ENCODE measurements at places on chromosomes 2 and 18. TPM values are rescaled to one million over a fixed set of nuclear protein-coding genes. Genes with fewer than 3 reads are reported as not detected.

- no peak overlapping the region for H3K4me3 ChIP-seq
- H3K36me3 ChIP-seq: no peaks in the 10 kb centered on the region
- H3K27ac ChIP-seq: no peak overlapping the region
- peaks cover 13% of the 10 kb centered on the region for H3K27me3 ChIP-seq
Measured at GRCh38 chr18:59779979-59780378, 82.8 kb upstream of the CCBE1 start.

DNA sequence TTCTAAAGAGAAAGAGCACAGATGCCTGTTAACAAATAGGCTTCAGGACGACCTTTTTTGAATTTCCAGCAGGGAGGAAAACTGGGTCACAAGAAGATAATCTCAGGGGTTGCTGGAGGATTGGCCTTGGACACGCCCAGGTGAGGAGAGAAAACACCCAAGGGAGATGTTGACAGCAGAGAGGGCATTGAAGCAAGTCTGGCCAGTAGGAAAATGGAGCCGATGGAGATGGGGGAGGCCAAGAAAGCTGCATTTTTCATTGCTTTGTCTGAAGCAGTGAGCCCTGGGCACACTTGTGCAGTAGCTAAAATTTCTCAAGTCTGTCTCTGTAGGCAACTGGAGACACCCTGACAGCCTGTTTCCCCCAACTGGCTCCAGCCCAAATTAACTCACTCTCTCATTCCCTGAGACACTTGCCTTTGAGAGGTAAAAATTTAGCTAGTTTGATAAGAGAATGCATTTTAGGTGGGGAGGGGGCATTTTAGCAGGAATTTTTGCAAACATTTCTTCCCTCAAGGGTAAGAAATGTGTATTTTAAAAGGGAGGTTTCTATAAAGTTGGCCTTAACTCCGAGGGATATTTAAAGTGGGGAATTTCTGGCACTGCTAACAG lies 165.5 kb downstream of the TGIF1 start:
- no peak overlapping the region for H3K4me3 ChIP-seq
- H3K4me1 ChIP-seq: peaks cover 6% of the 10 kb centered on the region
- no peaks in the 10 kb centered on the region for H3K27me3 ChIP-seq
- no peak overlapping the region for H3K27ac ChIP-seq

EXOC6B gene
- 7.0 TPM for total RNA-seq

GRCh38 chr2:64807417-64807816 lies 153.7 kb upstream of the SERTAD2 start:
- DNase-seq: peak; percentile 84
- H3K27me3 ChIP-seq: no peaks in the 10 kb centered on the region
- H3K4me1 ChIP-seq: peaks cover 29% of the 10 kb centered on the region
- H3K4me3 ChIP-seq: no peak overlapping the region

IL36B gene
- total RNA-seq: not detected

SATB2 gene
- total RNA-seq: 0.21 TPM

DNA sequence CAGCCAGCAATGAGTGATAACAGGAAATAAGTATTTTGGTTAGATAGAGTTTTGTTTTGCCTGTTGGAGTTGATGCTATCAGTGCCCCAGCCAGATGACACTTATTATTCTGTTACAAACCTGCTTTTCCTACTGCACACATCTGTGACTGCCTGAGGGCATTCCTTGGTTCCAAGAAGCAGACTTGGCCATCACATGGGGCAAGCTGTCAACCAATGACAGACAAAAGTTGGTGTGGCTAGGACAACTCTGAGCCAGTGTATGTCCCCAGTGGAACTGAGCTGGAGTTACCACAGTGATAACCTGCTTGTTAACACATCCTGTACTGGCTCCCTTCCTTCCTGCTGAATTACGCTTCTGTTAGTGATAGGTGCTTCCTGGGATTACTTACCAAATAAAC lies 54.5 kb downstream of the FAM171B start:
- no peaks in the 10 kb centered on the region for H3K27me3 ChIP-seq
- H3K36me3 ChIP-seq: no peaks in the 10 kb centered on the region
- H3K4me1 ChIP-seq: no peaks in the 10 kb centered on the region
- no peak overlapping the region for H3K4me3 ChIP-seq
- no peak overlapping the region for H3K27ac ChIP-seq
- no peak for DNase-seq

- no peak for DNase-seq
- H3K27me3 ChIP-seq: no peaks in the 10 kb centered on the region
- H3K4me1 ChIP-seq: no peaks in the 10 kb centered on the region
- H3K36me3 ChIP-seq: no peaks in the 10 kb centered on the region
- no peak overlapping the region for H3K4me3 ChIP-seq
Measured at GRCh38 chr18:28110924-28111323, 66.0 kb downstream of the CDH2 start.

DNA sequence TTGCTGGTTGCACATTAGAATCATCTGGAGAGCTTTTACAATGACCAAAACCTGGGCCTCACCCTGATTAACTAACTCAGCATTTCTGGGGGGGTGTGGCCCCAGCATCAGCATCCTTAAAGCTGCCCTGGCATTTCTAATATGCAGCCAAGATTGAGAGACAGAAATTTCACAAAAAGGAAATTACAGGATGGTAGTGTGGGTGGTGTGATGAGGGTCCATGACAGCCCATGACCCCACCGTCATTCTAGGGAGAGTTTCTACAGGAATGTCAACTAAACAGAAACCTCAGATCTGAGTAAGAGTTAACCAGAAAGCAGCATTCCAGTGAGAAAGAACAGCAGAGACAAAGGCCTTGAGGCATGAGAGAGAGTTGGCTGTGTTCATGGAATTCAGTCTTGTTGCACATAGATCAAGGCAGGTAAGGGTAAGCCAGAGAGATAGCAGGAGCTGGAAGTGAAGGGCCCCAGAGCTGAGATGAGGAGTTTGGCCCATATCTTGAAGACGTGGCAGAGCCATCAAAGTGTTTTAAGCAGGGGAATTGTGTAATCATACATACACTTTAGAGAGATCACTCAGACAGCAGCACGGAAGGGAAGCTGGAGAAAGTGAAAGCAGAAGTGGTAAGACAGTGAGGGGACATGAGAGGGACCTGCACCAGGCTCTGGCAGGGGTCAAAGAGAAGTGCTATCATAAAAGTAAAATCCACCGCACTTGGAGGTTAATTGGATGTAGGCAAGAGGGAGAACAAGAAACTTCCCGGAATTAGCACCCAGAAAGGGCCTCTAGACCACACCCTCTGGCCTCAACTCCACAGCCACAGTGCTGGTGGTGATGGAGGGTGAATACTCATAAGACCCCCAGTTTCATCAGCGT lies 7.8 kb upstream of the TRABD2A start:
- no peaks in the 10 kb centered on the region for H3K36me3 ChIP-seq
- H3K4me3 ChIP-seq: peak overlapping the region; percentile 67
- peaks cover 58% of the 10 kb centered on the region for H3K4me1 ChIP-seq
- peak; percentile 71 for DNase-seq
- peak overlapping the region; percentile 96 for H3K27ac ChIP-seq

ABCG5 gene
- total RNA-seq: not detected

SLC25A12 gene
- total RNA-seq: 19.5 TPM

- no peak overlapping the region for H3K27ac ChIP-seq
- no peaks in the 10 kb centered on the region for H3K4me1 ChIP-seq
- H3K4me3 ChIP-seq: no peak overlapping the region
- peaks cover 3% of the 10 kb centered on the region for H3K27me3 ChIP-seq
- no peaks in the 10 kb centered on the region for H3K36me3 ChIP-seq
Measured at GRCh38 chr2:238899386-238899785, 51.5 kb downstream of the TWIST2 start.

DOK1 gene
- 17.2 TPM for total RNA-seq

VIT gene
- total RNA-seq: not detected

GRCh38 chr2:33516456-33516995 lies 40.1 kb downstream of the RASGRP3 start:
- peaks cover 5% of the 10 kb centered on the region for H3K36me3 ChIP-seq
- DNase-seq: no peak
- no peak overlapping the region for H3K27ac ChIP-seq
- no peak overlapping the region for H3K4me3 ChIP-seq

DNA sequence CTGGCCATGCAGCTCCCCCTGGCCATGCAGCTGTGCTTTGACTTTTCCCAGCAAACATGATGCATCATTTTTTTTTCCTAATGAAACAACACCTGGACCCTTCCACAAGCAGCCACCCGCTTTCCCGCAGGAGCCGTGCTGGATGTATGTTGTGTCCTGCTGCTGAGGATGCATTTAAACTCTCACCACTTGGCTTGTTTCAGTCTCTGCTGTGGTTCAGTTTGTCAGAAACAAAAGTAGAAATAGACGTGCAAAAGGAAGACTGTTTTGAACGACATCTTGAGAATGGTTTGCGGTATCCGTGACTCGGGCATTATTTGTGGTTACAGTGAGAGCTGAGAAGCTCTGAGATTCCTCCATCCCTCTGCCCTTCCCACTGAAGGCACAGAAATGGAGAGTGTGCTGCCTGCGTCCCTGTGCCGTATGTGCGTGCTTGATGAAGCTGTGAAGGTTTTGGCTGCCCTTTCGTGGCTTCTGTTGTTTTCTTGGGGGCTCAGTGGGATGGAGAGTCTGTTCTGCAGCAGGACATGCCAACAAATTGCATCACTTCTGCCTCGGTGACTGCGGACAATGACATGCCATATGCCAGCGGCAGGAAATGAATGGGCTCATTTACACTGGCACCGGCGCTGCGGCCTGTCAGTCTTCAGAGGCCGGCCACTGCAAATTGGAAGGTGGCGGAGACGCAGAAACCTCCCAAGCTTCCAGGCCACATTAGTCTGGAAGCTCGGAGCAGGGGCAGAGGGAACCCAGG lies 417.7 kb upstream of the SALL3 start:
- no peaks in the 10 kb centered on the region for H3K4me1 ChIP-seq
- H3K36me3 ChIP-seq: no peaks in the 10 kb centered on the region
- peaks cover 5% of the 10 kb centered on the region for H3K27me3 ChIP-seq
- no peak overlapping the region for H3K4me3 ChIP-seq

DNA sequence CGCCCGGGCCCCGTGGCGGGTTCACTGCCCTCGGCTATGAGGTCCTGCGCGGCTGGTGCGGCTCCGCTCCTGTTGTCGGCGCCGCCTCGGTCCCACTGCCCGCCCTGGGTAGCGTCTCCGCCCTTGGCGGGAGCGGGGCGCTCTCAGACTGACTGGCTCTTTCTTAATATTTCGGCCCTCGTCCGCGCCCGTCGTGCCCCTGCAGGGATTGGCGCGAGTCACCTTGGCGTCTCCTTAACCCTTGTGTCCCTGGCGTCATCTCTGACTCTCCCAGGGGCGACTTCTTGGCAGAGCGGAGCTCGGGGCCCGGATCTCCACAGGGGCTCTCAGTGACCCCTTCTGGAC lies 1.3 kb downstream of the PTMA start:
- H3K27ac ChIP-seq: peak overlapping the region; percentile 96
- peaks cover 2% of the 10 kb centered on the region for H3K27me3 ChIP-seq
- peaks cover 40% of the 10 kb centered on the region for H3K36me3 ChIP-seq
- H3K4me3 ChIP-seq: peak overlapping the region; percentile 93
- peaks cover 34% of the 10 kb centered on the region for H3K4me1 ChIP-seq

GRCh38 chr2:153404792-153405191 lies 73.8 kb downstream of the RPRM start:
- DNase-seq: no peak
- H3K4me3 ChIP-seq: no peak overlapping the region
- no peaks in the 10 kb centered on the region for H3K27me3 ChIP-seq
- no peaks in the 10 kb centered on the region for H3K4me1 ChIP-seq
